ENCODE measurements at places on chromosomes 1 and 21.

GRCh38 chr1:37890378-37891014 lies 31.1 kb upstream of the MTF1 start:
- DNase-seq: peak; percentile 53

- DNase-seq: no peak
Measured at GRCh38 chr1:246372559-246372958, 134.5 kb downstream of the SMYD3 start.

- no peak for DNase-seq
Measured at GRCh38 chr1:201181726-201182125, 8.9 kb upstream of the IGFN1 start.

DNA sequence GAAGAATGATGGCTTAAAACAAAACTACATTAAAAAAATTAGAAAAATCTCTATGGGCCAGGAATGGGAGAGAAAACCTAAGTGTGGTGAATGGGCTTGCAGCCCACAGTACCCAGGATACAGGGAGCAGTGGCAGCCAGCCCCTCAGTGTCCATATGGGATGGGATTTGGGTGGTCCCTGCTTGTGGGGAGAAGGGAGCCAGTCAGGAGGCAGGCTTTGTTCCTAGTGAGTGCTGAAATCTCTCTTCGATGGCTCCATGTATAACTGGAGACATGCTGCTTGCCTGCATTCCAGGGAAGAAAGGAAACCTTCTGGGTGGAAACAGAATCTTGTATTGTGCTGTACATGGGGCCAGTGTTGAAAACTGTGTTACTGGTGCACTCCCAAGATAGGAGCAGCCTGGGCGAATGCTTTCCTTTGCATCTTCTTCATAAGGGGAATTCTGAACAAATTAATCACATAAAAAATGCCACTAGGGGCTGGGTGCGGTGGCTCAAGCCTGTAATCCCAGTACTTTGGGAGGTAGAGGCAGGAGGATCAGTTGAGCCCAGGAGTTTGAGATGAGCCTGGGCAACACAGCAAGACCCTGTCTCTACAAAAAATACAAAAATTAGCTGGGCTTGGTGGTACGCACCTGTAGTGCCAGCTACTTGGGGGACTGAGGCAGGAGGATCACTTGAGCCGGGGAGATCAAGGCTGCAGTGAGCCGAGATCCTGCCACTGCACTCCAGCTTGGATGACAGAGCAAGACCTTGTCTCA lies 36.0 kb downstream of the PTPRU start:
- no peak for DNase-seq

DNA sequence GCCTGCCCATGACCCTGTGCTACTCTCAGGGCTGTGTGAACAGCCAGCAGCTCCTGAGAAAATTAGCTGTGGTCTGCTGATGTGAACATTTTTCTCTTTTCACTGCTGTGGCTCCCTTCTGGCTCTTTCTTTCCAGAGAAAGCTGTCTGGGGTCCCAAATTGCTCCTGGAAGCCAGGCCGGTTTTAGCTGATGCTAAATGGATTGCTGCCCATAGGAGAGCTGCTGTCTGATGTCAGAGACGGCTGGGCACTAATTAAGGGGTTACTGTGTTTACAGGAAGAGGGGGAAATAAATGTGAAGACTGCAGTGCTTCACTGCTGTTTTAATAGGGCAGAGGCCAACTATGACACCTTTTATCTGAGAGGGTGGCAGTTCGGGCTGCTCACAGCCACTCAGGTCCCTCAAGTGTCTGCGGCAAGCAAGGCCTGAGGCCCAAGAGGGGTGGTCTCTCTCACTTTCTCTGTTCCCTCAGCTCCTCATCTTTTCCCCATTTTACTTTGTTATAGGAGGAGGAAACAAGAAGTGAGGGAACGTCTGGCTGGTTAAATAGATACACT lies 106.0 kb upstream of the GNG12 start:
- no peak for DNase-seq

DNA sequence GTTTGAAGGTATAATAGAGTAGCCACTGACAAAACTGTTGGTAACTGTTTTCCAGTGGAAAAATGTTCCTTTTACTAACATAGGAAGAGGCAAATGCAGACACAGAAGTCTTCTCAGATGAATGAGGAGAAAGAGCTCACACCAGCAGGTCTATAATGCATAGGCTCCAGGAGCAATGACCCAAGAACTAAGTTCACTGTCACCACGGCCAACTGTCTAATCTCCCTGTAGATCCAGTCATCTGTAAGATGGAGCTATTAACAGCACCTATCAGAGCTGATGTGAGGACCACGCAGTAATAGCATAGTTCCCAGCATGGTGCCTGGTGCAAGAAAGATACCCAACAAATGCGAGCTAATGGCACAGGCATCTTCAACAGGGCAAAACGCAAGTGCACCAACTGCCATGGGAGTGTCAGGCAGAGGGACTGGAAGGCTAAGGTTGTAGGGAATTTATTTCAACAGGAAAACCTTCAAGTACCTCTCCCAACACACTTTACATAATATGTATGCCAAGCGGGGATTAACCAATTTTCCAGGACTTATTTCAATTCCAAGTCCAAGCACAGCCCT lies 12.9 kb downstream of the GNB1 start:
- DNase-seq: no peak

- no peak for DNase-seq
Measured at GRCh38 chr1:26996024-26996423, 2.5 kb downstream of the TRNP1 start.

DNA sequence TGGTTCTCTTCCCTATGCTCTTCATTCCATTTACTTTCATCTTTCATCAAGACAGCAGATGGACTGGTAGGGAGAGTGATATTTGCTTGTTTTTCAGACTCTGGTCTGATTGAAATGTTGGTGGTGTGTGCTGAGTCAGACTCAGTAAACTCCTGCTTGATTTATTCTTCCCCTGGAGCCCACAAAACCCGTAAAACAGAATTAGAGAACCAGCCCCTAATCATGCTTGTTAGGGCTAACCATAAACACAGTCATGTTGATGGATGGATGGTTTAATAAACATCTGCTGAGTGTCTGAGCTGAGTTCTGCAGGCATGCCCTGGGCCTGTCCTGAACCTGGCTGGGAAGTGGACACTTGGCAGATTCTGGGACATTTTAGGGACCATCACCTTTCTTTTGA lies 24.8 kb downstream of the NOS1AP start:
- DNase-seq: no peak

- DNase-seq: no peak
Measured at GRCh38 chr1:197367627-197368026, 99.6 kb downstream of the CRB1 start.

DNA sequence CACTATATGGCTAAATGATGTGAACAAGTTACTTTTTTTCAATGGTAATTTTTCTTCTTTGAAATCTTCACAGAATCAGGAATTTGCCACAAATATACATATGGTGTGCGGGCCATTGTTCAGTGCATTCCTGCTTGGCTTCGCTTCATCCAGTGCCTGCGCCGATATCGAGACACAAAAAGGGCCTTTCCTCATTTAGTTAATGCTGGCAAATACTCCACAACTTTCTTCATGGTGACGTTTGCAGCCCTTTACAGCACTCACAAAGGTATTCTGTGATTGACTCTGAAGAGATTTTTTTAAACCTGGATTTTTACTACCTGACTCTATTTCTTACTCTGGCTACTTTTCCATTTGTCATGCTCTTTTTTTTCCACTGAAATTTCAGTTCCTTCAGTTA lies 76.2 kb upstream of the KIAA1614 start:
- no peak for DNase-seq

DNA sequence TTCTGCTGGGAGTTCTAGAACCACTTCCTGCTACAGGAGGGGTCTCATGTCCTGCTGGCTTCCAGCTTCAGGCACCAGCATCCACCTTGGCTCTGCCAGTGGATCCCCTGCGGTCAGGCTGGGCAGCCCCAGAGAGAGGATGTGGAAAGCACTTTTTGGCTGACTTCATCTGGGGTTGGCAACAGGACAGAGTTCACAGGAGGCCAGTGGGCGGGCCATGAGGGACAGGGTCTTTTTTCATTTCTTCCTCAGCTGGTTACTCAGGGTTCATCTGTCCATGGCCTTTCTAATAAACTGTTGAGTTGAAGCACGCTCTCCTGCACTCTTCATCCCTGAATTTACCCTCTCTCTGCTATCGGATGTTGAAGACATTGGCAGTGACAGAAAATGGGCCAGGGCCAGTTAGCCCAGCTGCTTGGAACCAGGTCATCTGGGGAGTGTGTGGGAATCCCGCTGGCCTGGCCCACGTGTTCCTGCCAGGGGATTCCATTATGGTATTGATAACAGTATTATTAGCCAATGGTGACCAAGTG lies 45.2 kb downstream of the RPS6KA1 start:
- no peak for DNase-seq

GRCh38 chr1:99062192-99062591 lies 57.5 kb upstream of the PLPPR5 start:
- no peak for DNase-seq

- DNase-seq: no peak
Measured at GRCh38 chr1:2180297-2181245, 14.0 kb downstream of the FAAP20 start.

DNA sequence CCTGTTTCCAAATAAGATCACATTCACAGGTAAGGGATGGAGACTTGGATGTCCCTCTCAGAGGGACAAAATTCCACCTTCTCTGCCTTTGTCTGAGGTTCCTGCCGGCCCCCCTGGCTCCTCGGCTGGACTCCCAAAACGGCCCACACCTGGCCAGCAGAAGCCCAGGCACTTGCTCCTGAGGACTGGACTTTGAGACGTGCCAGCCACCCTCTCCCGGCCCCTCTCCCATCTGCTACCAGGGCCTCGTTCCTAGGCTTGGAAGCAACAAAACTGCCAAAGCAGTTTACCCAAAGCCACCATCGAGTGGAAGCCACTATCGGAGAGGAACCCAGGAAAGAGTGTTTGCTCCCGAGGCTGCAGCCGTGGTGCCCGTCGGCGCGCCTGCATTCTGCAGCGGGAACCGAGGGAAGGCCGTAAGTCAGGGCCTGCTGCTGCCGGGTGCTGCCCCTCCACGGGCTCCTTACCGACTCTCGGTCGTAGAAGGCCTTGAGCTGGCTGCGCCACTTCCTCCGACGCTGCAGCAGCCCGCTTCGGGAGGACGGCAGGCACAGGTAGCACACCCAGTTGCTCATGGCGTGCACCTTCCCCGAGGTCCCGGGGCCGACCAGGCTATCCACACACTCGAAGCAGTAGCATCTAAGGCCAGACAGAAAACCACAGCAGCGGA lies 3.5 kb downstream of the DNMT3L start:
- DNase-seq: no peak

GRCh38 chr1:192657760-192658159 lies 21.8 kb downstream of the RGS13 start:
- DNase-seq: no peak

- no peak for DNase-seq
Measured at GRCh38 chr1:29785137-29785527, 548.8 kb downstream of the PTPRU start.

GRCh38 chr1:89871768-89872473 lies 51.1 kb downstream of the LRRC8D start:
- DNase-seq: no peak

DNA sequence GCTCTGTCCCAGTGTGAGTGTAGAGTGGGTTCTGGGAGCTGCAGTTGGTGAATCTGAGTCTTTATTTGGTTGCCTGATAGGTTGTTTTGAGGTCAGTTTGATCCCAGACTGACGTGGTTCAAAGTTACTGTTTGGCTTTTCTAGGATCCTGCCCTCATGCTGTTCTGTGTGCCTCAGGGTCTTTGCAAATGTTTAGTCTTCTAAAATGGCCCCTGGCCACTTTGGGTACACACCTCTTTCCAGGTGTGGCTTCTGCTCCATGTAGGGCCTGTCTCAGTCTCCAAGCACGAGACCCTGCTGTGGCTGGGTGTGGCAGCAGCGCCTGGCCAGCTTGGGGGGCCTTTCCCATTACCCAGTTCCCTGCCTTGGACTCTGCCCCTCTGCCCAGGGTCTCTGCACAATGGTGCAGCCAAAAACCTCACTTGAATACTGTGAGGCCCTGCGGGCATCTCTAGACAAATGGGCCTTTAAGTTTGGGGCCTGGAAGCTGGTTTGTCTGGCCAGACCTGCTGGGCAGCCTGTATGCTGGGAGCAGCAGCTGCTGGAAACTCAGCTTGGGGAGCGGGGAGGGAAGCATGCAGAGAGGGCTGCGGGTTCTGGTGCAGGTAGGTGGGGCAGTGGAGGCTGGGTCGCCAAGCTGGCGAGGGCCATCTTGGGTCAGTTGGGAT lies 5.6 kb downstream of the PTPRF start:
- DNase-seq: no peak

DNA sequence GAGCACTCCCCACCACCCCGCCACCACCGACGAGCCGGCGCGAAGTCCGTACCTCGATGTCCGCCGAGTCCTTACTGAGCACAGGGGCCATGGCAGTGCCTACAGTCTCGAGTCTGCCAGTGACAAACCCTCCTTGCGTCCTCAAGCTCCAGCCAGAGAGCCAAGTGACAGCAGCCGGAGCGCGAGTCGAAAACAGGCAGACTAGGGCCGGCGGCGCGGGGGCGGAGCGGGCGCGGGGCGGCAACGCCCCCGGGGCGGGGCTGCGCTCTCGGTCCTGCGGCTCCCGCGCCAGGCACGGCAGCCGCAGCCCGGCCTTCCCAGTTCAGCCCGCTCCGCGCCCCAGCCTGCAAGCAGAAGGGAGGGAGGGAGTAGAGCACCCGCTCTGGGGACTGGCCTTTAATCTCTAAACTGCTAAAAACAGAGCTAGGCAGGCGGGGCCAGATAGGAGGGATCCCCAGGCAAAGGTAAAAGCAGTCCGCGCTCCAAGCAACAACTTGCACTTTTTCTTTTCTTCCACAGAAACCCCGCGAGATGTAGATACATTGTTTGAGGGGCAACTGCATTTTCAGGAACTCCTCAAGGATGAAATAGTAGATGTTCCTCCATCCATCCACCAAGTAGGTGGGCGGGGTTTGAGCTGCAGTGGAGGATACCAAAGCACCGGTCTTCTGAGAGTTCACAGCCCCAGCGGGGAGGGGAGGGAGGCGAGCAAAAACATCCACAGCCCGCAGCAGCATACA lies at the start of gene DPYD:
TSS of gene DPYD (minus strand) at position 203 of the 740 bp plus-strand sequence. CDS start at position 91, 112 bp downstream.
- peak; percentile 68 for DNase-seq

DNA sequence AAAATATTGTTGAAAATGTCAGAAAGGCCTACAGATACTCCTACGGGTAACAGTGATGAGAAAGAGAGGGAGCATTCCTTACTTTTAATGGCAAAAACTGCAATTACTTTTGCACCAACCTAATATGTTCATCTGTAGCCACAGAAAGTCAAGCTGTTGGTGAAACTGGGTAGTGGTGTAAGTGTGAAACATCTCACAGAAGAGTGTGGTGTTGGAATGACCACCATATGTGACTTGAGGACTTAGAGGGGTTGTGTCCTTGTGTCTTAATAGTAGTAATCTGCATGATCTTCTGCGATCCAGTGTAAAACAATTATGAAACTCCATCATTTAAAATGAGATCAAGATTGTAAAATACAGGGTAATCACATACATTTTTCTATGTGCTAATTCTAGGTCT lies 320.7 kb downstream of the ADGRL2 start:
- DNase-seq: no peak

DNA sequence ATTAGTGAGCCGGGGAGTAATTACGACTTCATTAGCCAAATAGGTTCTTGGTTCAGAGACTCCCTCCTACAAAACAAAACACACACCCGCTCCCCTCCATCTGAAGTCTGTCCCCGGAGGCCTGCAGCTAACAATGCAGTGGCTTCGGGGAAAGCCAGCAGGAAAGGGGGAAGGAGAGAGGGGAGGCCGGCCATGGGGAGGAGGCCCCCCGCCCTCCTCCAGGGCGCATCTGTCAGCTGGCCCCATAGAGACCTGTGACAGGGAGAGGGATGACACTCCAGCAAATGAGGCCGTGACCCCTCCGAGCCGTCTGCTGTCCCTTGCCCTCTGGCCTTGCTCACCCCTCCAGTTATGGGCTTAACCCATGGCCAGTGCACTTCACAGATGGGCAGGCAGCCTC lies 12.1 kb upstream of the CNTN2 start:
- DNase-seq: no peak

All from KBM-7 (cell line).